Mammary epithelial cell (primary cell): ENCODE measurements at places on chromosomes 3 and 15. TPM values are rescaled to one million over a fixed set of nuclear protein-coding genes. Genes with fewer than 3 reads are reported as not detected.

The APOD gene
- total RNA-seq, result 31.7 TPM

The FOXB1 gene
- not detected for total RNA-seq

The CD80 gene
- not detected in 2 replicates for total RNA-seq

The DNAH12 gene
- total RNA-seq, result 0.24 TPM in 1 of 2 replicates, not detected in the other

The IFT57 gene
- 32.8 TPM for total RNA-seq

The A4GNT gene
- total RNA-seq, result not detected

The ZNF774 gene
- 6.0 and 11.3 TPM in 2 replicates for total RNA-seq
